ENCODE measurements at places on chromosomes 1 and 21.

DNA sequence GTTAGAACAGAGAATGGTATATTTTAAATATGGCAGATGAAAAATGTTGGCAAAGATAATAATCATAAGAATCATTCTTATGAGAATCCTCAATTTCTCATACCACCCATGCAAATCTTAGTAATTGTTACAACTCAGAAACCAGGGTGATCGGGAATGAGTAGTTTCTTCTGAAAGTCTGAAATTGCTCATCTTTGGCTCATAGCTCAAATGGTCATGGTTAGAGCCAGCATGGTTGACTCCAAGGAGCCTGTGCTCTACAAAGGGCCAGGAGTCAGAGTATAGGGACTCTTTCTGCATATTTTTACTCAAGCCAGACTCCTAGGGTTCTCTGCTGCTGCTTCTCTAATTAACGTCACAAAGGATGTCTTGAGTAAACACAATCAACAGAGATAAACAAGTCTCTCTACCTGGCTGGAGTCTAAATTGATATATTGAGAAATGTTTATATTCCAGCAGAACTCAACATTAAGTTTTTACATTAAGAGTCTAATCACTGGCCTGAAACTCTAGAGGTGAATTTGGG, 1.9 kb upstream of the ETV3 start:
- no peak for DNase-seq

- peak; percentile 23 for DNase-seq
Observed at GRCh38 chr1:192263436-192263835, 53.4 kb upstream of the RGS21 start.

- DNase-seq, result peak; percentile 46
Observed at GRCh38 chr1:145956781-145957442, 905 bp downstream of the LIX1L start.

- DNase-seq, result no peak
Observed at GRCh38 chr1:113793878-113794834, 18.1 kb downstream of the RSBN1 start.

DNA sequence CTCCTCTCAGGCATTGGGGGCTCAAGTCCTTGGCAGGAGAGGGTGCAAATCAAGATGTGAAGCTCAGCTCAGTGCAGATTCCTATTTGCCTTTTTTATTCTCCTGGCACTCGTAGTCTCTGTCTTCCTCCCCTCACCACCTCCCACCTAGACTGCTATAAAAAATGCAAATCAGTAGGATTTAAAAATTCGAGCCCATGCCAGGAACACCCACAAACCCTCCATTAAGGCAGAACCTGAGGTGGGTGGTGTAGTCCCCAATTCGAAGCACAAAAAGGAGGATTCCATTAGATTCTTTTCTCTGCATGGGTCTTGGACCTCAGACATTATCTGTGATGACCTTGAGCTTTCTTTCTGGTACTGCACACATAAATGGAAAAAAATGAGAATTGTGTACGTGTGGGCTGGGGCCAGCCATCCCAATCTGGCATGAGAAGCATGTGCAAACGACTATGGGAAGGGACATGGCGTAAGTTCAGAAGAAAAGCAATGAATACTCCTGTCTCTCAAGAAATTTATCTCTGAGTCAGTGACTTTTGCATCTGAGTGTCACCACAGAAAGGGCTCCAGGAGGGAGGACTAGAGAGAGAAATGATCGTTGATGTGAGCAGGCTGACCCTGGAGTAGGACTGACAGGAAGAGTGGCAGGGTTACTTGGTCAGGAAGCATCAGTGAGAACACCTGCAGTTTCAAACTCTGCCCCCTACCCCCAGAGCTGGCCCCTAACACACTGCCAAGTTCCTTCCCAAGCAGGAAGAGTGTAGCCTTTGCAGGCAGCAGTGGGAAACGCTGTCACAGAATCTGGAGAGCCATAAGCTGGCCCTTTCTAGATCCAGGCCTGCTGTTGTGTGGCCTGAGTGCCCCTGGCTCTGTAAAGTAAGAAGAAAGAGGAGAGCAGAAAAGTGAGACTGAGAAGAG, 1.7 kb downstream of the INKA2 start:
- DNase-seq, result peak; percentile 37

DNA sequence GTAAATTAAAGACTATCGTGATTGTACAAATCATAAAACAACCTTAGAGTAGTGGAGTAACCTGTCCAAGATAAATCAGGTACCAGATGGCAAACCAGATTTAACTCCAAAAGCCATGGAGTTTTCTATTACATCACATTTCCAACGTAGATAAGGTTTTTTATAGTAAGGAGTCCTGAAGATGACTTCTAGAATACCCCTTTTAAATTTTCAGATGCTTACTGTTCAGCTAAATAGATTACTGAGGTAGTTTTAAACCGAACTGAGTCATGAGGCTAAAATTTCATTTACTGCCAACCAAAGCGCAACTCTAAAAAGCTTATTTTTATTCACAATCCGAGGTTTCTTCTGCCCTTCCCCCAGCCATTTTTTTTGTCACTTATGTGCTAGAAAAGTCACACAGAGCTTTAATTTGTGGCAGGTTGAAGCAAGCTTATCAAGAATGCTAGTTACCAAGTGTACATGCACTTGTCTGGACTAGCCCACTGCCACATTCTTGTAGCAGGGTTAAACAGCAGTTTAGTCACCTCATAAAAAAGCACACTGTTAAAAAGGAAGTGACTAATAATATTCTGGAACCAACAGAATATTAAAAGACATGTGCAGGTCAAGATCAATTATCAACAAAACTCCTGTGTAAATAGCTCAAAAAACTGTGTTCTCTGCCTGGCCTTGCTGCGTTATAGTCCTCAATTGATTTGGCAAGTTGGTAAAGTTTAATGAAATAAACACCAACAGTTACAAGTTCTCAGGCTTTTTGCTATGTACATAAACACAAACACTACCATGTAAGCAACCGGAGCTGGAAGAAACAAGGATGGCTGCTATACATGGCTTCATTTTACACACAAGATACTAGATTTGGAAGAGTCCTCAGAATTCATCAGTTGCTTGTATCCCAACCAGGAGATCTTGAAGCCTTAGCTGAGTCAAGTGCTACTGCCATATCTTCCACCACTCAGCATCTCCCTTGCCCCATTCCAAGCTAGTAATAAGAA, 180.3 kb upstream of the DMRTA2 start:
- peak; percentile 76 for DNase-seq

DNA sequence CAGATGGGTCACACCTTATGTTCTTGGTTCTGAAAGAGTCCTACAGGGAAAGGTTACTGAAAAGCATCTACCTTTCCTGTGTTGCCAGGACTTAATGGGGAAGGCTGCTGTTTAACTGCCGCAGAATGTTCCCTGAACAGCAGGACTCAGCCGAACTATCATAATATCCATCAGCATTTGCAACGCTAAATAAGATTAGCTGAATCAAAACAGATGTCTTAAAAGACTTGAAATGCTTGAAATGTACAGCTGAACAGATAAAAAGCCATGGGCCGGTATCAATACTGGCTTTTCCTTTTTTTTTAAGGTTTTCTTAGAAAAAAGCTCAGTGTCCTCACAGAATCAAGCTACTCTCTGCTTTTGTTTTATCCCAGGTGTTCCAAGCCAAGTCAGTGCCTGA, 19.7 kb upstream of the ATP13A2 start:
- no peak for DNase-seq

DNA sequence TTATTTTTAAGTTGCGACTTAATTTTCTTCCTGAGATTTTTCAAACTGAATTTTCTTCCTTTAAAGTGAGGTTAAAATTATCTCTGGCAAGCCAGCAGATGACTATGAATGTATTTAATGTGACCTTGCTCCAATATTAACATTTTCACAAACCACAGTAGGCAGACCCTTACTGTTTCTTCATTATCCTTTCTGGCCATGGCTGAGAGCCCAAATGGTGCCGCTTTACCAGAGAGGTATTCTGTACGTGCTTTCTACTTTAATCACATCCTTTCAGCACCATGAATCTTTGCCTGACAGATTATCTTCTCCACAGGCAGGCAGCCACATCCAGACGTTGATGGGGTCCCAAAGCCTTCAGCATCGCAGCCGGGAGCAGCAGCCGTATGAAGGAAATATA, 129.6 kb downstream of the LRRC40 start:
- DNase-seq, result no peak

DNA sequence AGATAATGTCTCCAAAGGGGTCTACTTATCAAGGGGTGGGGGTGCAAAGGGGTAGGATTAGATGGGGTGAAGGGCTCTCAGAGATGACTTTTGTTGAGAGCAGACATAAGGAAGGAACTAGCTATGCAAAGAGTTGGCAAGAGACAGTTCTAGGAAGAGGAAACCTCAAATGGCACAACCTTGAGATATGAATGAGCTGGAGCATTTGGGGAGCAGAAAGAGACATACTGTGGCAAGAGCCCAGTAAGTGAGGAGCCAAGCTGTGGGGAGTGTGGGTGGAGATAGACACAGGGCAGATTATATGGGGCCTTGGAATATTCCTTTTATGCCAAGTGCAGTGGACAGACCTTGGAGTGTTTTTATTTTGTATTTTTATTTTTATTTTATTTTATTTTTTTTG, 84.8 kb upstream of the BTG3 start:
- DNase-seq, result no peak

DNA sequence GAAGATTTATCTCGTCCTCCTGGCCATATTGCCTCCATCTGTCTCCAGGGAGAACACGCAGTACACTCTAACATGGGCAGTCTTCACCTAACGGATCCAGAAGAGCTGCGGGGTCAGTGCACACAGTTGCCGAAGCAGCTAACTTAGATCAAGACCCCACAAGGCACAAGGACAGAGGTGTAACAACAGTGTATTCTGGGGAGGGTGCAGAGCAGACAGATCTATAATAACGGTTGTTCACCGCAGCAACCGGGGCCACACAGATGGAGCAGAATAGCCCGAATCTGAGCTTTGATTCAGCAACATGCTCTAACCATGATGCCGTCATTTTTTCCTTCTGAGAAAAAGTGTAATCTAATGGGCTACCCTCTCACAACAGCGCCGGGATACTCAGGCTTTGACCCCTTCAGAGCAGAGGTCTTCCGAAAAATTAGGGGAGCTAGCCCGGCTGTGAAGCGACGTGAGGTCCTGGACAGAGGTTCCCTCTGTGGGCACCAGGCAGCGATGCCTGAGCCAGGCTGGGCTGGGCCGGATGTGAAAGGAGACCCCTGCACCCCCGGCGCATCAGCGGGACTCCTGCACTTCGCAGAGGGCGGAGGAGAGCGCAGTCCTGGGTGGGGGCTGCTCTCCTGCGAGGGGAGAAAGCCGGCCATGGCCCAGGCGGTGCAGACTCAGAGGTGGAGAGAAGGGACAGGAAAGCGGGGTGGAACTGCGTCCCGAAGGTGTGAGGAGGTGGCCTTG, 57.5 kb downstream of the BCL9 start:
- no peak for DNase-seq

DNA sequence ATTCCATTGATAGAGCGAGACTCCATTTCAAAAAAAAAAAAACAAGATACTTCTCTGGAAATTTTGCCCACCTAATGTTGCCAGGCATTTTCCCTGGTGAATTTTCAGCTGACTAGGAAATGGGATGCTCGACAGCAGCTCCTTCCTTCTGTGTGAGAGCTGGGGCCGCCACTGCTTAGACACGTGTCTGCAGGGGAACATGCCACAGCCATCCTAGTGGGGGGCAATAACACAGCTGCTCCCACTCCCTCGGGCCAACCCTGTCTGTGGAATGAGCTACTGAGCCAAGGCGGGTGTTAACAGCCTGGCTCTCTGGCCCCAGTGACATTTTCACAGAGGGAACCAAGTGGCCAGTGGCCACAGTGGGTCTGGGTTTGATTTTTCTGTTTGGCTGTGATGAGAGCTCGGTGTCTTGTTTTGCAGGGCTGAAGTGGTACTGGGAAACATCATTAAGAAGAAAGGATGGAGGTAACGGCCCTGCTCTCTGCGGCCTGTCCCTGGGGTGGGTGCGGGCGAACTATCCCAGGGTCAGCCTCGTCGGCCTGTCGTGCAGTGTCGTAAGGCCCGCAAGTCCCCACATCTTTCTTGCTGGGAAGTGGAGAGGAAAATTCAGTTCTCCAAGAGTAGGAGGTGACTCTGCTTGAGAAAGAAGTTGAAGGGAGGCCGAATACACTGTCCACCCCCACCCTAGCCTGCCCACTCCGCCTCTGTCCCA, 39.2 kb downstream of the KCNAB2 start:
- DNase-seq, result no peak

GRCh38 chr1:160056648-160057169, 13.3 kb downstream of the KCNJ10 start:
- no peak for DNase-seq

GRCh38 chr1:2221271-2221670, 6.8 kb upstream of the SKI start:
- DNase-seq, result no peak

DNA sequence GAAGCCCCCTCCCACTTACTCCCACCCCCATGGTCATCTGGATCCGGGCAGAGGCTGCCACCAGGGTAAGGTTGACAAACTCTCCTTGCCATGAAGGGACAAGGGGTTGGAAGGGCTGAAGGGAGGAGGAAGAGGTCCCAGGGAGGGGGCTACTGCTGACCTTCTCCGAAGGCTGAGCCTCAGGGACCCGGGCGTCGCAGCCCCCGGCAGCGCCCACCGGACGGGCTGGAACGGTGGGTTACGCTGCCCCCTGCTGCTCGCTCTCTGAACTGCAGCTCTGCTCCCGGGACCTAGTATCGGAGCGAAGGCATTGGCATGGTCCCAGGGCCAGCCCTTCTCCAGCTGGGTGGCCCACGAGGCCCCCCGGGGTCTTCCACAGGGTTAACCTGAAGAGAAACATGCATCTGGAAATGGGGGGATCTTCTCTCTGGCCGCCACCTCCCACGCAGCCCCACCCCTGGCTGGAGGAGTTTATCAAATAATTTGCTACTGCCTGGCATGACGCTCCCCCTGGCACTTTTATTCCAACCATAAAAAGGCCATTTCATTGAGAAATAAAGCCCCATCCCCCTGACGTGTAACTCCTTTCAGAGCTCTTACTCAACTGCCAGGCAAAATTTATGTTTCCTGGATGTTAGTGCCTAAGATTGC, 70.4 kb upstream of the TARDBP start:
- DNase-seq, result peak; percentile 29

GRCh38 chr1:209030454-209031167, 552.9 kb upstream of the CAMK1G start:
- DNase-seq, result no peak

DNA sequence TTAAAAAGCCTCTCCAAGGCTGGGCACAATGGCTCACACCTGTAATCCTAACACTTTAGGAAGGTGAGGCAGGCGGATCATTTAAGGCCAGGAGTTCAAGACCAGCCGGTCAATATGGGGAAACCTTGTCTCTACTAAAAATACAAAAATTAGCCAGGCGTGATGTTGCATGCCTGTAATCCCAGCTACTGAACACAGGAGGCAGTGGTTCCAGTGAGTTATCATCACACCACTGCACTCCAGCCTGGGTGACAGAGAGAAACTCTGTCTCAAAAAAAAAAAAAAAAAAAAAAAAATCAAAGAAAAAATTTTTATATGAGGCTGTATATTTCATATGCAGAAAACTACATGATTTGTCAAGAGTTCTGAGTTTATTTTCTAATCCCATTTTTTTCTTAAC, 1107.1 kb upstream of the TMPRSS15 start:
- no peak for DNase-seq

- DNase-seq, result no peak
Observed at GRCh38 chr21:46646541-46647154, 11.2 kb downstream of the PRMT2 start.

GRCh38 chr1:61171974-61172373, 89.6 kb downstream of the NFIA start:
- no peak for DNase-seq

Data from M059J (cell line).